Activated T-cell treated with anti-CD3 and anti-CD28 coated beads, Interleukin-2, amount 50 U/mL, for 1 hour (primary cell): ENCODE measurements at places on chromosomes 7 and 10.

GRCh38 chr7:78333530-78334425 lies 535.2 kb downstream of the PHTF2 start:
- DNase-seq = no peak

- no peak for DNase-seq
Measured at GRCh38 chr7:41085244-41085643, 617.6 kb downstream of the INHBA start.

DNA sequence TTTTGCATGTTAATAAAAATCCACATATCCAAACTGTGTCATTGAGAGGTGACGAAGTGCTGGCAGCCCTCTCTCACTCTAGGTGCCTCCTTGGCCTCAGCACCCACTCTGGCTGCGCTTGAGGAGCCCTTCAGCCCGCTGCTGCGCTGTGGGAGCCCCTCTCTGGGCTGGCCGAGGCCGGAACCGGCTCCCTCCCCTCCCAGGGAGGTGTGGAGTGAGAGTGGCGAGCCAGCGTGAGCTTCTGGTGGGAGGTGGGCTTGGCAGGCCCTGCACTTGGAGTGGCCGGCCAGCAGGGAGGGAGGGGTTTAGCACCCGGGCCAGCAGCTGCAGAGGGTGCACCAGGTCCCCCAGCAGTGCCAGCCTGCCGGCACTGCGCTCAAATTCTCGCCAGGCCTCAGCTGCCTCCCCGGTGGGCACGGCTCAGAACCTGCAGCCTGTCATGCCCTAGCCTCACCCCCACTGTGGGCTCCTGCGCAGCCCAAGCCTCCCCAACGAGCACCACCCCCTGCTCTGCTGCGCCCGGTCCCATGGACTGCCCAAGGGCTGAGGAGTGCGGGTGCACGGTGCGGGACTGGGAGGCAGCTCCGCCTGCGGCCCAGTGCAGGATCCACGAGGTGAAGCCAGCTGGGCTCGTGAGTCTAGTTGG lies 11.1 kb downstream of the YAE1 start:
- DNase-seq = no peak

GRCh38 chr7:157827045-157827862 lies 490.4 kb downstream of the DNAJB6 start:
- no peak for DNase-seq

GRCh38 chr10:77873536-77874380 lies 52.8 kb downstream of the DLG5 start:
- peak; percentile 30 for DNase-seq

- DNase-seq = no peak
Measured at GRCh38 chr10:84743483-84743882, 415.1 kb downstream of the CCSER2 start.

DNA sequence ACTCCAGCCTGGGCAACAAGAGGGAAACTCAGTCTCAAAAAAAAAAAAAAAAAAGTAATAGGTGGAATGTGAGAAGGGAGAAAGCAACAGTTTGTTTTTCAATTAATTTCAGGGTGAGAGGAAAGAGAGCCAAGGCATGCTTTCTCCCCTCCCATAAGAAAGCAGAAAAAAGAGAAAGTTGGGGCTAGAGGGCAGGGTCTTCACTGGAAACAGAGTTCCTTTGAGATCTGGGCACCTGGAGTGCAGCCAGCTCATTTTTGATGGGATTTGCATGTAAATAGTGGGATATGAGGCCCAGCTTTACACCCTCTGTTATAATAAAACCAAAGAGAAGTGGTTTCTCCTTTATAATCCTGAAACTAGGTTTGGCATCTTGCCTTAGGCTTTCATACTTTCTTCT lies 13.8 kb upstream of the STOX1 start:
- no peak for DNase-seq

- no peak for DNase-seq
Measured at GRCh38 chr10:13528875-13529713, at the start of gene BEND7. BEND7 (minus strand) TSS chr10:13529014; CDS start chr10:13528533, 481 bp downstream.

GRCh38 chr10:3829156-3830050 lies 44.4 kb upstream of the KLF6 start:
- DNase-seq = no peak

DNA sequence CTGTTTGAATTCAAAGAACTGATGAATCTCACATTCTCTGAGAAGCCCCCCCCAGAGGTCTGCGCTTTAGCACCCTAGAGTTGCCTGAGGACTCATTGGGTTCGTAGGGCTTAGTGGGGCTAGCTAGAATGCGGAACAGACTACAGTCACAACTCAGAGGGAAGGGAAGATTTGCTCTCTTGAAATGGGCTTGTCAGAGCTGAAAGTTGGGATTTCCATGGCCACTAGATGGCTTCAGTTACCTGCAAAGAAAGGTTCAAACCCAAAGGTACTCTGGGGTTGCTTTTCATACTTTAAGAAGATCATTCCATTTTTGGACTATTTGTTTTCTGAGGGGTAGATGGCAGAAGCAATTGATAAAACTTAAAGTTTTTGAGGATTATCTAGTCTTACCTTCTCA lies 205.0 kb downstream of the BBS9 start:
- DNase-seq = no peak

DNA sequence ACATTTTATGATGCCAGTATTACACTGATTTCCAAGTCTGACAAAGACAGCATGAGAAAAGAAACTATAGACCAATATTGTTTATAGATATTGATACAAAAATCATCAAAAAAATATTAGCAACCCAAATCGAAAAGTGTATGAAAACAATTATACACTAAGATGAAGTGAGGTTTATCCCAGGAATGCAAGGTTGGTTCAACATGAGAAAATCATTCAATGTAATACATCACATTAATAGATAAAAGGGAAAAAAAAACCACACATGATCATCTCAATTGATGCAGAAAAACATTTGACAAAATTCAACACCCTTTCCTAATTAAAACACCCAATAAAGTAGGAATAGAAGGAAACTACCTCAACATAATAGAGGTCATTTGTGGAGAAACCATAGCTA lies 153.9 kb downstream of the DNAJC1 start:
- no peak for DNase-seq

GRCh38 chr7:55021053-55021452 lies 2.2 kb downstream of the EGFR start:
- no peak for DNase-seq

- no peak for DNase-seq
Measured at GRCh38 chr7:149188637-149189259, 6.6 kb upstream of the ZNF282 start.

DNA sequence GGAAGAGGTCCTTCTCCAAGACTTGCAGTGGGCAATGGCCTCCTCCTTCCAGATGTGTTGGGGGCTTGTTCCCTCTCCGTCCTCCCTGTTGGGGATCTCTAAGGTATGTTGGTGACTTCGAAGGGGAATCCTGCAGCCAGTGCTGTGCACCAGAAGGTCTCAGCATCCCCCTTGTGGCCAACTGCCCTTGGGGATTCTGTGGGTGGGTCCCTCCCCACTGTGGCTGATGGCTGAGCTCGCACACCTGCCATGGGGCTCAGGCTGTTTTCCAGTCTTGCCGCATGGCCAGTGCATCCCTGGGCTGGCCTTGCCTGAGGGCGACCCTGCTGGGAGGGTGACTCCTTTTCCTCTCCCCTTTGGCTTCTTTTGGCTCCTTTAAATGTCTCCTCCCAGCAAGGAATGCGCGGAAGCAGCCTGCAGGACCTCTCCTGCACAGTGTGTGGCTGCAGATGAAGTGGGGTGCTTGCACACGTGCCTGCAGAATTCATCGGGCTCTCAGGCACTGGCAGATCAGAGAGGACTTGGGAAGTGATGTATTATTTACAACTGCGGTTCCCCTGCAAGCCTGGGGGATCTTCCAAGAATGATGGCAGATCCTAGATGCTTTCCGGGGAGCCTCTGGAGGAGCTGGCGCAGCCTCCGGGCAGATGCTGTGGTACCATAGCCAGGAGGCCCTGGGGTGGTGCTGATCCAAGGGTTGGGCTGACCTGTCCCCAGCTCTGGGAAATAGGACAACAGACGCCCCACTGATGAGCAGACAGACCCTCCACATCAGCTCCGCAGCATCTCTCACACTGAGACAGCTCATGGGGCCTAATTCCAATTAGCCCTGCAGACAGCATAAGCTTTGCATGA lies 410.0 kb downstream of the TCERG1L start:
- DNase-seq = no peak

- DNase-seq = no peak
Measured at GRCh38 chr10:24680647-24681524, 42.8 kb downstream of the ARHGAP21 start.

- DNase-seq = no peak
Measured at GRCh38 chr7:13826752-13827151, 162.7 kb downstream of the ETV1 start.

DNA sequence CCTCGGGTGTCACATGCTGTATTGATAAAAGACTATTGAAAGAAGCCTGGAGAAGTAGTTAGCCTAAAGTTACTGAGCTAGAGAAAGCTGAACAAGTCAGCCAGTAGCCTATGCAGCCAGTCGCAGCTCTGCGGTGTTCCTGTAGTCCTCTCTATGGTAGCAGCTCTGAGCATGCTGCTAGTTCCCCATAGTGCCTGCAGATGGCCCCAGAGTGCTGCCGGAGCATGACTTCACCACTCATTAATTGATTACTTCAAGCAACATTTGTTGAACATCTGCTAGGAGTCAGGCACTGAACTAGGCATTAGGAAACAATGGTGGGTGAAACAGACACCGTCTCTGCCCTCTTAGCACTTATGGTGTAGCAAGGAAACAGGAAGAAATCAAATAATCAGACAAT lies 422.7 kb downstream of the SORCS3 start:
- no peak for DNase-seq

- DNase-seq = no peak
Measured at GRCh38 chr10:36464291-36464690, 661.1 kb upstream of the ANKRD30A start.

GRCh38 chr7:30069096-30069867 lies 41.1 kb downstream of the PLEKHA8 start:
- DNase-seq = no peak

GRCh38 chr10:126357169-126357568 lies 31.1 kb downstream of the ADAM12 start:
- no peak for DNase-seq

DNA sequence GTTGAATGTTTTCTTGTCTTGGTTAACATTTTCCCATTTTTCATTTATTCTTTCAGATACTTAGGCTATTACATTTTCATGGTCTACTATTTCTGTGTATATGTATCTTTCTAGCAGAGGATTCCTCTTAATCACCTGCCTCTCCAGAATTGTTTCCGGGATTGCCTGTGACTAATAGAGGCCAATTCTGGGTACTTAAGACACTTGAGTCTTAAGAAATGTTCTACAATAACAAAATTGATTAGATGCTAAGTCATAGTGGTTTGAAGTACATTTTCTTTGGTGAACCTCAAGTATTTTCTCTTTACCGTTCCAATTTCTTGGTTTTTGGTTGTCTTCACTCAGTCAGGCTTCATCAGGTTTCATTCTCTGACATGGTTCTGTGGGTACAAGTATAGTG lies 26.4 kb downstream of the BBS9 start:
- no peak for DNase-seq

DNA sequence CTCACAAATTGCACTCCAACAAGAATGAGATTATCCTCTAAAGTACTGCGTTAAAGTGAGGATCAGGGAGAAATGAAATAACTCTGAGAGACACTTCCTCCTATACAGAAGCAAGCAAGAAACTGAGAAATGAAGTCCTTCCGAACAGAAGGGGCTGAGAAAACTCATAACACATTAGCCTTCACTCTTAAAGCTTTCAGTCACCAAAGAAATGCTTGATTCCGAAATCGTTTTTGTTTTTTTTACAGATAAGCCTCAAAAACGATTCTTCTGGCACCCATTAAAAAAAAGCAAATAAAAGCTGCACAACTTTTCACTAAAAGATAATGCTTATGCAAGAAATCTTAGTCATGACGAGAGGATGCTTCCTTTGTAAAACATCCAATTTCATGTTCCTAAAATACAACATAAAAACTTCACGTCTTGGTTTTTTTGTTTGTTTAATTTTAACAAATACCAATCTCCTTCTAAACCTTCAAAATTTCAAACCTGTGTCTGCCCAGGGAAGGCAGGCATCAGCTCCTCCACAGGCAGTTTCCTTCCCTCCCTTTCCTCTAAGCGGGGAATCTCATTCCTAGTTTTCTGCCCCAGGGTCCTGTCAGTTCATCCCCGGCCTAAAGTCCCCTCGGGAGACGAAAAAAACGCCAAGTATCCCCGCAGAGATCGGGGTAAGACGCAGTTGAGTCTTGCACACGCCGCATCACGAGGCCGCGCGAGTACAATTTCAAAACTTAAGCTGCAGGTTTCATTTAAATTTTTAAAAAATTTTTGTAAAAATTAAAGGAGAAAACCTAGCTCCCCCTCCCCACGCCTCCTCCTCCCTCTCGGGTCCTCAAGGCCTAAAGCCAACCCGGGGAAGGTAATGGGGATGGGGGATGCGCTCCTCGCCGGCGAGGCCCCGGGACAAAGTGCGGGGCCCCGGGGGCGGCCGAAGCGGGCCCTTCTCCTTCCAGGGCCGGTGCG lies 1.1 kb downstream of the BAZ1B start:
- no peak for DNase-seq

DNA sequence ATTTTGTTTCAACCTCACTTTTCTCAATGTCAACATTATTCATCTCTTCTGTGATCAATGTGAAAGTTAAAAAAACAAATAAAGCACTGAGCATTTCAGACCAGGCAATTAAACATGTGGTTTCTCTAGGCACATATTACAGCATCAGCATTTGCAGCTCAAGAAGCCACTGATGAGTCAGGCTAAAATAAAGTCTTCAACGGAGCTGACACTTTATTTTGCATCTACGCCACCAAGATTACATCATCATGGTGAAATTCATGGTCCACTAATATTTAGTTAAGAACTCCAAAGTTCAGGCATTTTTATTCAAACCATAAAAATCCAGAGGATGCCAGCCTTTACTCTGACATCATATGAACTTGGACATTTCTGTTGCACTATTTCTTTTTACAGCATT lies 33.0 kb downstream of the MAGI2 start:
- no peak for DNase-seq

GRCh38 chr10:93368210-93368609 lies 113.9 kb downstream of the MYOF start:
- no peak for DNase-seq

DNA sequence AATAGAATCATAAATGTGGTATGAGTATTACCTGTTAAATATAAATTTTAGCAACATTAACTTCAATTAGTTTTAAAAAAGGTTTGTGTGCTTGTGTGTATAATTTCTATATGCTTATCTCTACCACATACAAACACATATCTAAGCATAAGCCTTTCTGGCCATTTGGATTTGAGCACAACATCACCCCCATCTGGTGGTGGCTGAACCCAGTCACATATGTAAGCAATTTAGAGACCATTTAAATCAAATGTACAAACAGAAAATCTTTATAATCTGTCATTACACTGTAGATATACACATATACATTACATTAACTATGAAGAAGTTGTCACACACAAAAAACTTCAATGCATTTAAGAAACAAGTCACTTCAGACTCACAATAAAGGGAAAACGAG lies 31.7 kb downstream of the GPR22 start:
- no peak for DNase-seq

DNA sequence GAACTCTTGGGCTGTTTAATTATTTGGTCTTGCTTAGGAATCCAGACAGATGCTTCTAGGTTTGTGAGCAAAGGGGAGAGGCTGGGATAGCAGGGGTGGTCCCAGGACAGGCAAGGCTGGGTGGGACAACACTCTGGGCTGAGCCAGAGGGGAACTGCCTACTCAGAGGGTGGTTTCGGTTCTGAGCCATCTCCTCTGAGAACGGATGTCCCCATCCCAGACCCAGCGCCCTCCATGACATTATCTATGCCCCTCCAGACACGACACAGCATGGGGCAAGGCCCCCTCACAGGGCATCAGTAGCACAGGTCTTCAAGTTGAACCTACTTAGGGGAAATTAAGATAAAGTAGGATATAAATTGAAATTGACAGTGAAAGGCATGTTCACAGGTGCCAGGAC lies 7.1 kb downstream of the ASB10 start:
- no peak for DNase-seq
